ENCODE measurements at places on chromosomes 5 and 9. TPM values are rescaled to one million over a fixed set of nuclear protein-coding genes. Genes with fewer than 3 reads are reported as not detected.
A peak's percentile ranks its signal among the peaks of the same experiment; 100 is the strongest.

DNA sequence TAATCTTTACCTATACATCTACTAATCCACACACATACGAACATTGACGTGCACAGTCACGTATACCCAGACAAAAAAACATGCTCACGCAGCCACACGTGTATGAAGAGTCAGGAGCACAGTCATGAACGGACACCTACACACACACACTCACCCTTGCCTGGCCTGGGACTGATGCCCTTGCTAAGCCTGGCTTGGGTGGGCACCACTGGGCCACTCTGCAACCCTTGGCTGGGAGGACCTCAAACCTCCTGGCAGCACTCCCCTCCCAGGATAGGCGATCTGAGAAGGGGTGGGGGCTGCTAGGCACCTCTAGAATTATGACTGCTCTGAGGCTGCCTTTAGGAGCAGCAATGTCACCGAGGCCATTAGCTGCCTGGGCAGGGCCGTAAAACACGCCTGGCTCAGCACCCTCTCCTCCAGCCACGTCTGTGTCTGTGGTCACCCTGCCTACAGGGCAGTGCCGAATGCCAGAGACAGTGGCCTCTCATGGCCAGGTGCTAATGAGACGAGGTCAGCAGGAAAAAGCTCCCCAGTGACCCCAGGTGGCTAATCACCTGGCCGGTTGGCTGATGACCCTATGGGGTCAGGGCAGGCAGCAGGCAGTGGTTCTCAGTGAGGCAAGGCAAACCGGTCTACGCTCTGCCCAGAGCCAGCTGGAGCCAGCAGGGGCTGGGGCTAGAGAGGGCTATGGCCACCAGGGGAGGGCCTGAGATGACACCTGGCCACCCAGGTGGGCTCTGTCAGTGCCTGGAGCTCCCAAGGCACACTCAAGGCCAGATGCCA is 33.7 kb upstream of the MVB12B start:
- ATAC-seq, result peak; percentile 38

The CKS2 gene
- total RNA-seq, result 46.5 TPM

DNA sequence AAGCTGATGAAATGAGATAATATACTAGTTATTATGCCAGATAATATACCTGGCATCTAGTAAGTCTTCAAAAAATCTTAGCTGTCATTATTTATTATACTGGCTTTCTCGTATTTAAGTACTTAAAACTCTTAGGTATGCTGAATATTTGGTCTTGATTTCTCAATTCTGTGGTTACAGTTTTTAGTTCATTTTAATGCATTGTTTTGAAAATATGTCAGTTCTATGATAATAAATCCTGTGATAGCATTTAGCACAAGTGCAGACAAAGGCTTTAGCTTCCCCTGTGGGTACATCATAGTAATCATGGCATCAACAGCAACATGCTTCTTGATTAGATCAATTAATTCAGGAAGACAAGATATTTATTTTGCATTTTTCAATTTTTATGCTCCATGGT is 133.0 kb downstream of the SMC2 start:
- no peak for ATAC-seq

DNA sequence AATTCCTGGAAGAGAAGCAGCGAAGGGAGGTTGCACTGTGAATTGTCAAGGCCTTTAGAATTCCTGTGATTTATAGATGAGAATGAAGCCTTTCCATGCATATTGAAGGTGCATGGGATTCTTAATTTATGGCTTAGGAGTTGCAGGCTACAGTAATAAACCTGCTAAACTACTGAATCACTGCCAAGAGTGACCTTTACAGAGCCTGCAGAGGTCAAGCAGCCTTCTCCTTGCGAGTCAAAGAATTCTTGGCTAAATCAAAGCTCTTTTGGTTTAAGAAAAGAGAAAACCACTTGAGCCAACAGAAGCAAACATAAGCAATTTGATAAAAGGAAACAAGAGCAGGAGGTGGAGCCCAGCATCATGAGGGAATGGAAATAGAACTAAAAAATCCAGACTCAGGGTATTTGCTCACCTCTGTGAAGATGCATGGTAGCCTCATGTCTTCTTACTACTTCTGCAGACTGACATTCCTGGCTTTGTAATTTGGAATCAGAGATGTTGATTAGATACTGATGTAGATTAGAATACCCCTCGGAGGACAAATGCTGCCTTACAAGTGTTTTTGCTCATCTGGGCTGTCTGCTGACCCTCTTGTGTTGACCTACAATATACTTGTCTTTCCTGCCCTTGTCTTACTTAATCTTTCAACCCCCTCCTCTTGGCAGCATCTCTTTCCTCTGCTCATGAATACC is 90.3 kb upstream of the IFNK start:
- ATAC-seq, result no peak

The LPAR1 gene
- total RNA-seq, result 7.5 TPM
